Spinal cord (tissue), 10 donors: ENCODE measurements at places on chromosomes 2 and 18.

DNA sequence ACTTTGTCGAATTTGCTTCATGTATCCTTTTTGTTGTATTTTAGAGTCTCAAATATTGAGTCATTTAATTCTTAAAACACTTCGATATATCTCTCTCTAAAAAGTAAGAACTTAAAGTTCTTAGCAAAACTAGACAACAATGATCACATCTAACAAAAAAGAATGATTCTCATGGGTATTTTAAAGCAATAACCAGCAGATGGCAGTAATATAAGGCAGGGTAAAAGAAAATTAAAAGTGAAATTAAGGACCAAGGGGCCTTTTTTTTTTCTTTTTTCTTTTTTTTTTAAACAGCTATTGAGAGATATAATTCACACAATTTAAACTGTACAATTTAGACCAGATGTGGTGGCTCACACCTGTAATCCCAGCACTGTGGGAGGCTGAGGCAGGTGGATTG lies 9.9 kb upstream of the AOX1 start:
- DNase-seq = no peak
- H3K36me3 ChIP-seq = no peaks in the 10 kb centered on the region
- no peaks in the 10 kb centered on the region for H3K27me3 ChIP-seq
- H3K4me3 ChIP-seq = no peak overlapping the region
- H3K4me1 ChIP-seq = no peaks in the 10 kb centered on the region

- no peak overlapping the region for H3K4me3 ChIP-seq
- no peaks in the 10 kb centered on the region for H3K36me3 ChIP-seq
- DNase-seq = no peak
- no peaks in the 10 kb centered on the region for H3K27me3 ChIP-seq
- no peak overlapping the region for H3K27ac ChIP-seq
- no peaks in the 10 kb centered on the region for H3K4me1 ChIP-seq
Observed at GRCh38 chr2:204722691-204723090, 177.4 kb downstream of the PARD3B start.

DNA sequence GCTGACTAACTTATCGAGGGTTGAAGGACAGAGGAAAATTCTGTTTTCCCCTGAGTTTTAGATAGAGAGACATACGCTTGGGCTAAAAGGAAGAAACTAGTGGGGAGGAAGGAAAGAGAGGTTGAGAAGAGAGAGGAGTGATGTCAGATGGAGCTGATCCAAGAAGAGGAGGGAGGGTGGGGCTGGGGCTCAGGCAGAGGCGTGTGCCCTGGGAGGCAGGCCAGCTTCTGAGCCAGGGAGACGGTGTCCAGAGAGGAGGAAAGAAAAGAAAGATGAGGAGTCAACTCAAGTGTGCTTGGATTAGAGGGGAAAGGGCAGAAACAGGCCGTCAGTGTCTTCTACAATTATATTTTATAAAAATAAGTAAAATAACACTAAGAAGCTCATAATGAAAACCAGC lies 56.2 kb downstream of the EMILIN2 start:
- DNase-seq = peak; percentile 50
- peak overlapping the region; percentile 85 for H3K27ac ChIP-seq
- no peak overlapping the region for H3K4me3 ChIP-seq
- peaks cover 12% of the 10 kb centered on the region for H3K27me3 ChIP-seq

- H3K36me3 ChIP-seq = no peaks in the 10 kb centered on the region
- H3K27me3 ChIP-seq = no peaks in the 10 kb centered on the region
- no peak overlapping the region for H3K4me3 ChIP-seq
- no peak overlapping the region for H3K27ac ChIP-seq
- no peaks in the 10 kb centered on the region for H3K4me1 ChIP-seq
Observed at GRCh38 chr2:160051371-160051800, 11.0 kb downstream of the PLA2R1 start.

GRCh38 chr2:54261537-54261936 lies 5.5 kb upstream of the TSPYL6 start:
- no peak for DNase-seq
- no peak overlapping the region for H3K4me3 ChIP-seq
- H3K27ac ChIP-seq = peak overlapping the region; percentile 54
- H3K4me1 ChIP-seq = no peaks in the 10 kb centered on the region
- H3K36me3 ChIP-seq = no peaks in the 10 kb centered on the region

- DNase-seq = no peak
- H3K27me3 ChIP-seq = no peaks in the 10 kb centered on the region
- H3K36me3 ChIP-seq = no peaks in the 10 kb centered on the region
- no peaks in the 10 kb centered on the region for H3K4me1 ChIP-seq
Observed at GRCh38 chr2:176212276-176212675, 23.8 kb downstream of the HOXD1 start.

DNA sequence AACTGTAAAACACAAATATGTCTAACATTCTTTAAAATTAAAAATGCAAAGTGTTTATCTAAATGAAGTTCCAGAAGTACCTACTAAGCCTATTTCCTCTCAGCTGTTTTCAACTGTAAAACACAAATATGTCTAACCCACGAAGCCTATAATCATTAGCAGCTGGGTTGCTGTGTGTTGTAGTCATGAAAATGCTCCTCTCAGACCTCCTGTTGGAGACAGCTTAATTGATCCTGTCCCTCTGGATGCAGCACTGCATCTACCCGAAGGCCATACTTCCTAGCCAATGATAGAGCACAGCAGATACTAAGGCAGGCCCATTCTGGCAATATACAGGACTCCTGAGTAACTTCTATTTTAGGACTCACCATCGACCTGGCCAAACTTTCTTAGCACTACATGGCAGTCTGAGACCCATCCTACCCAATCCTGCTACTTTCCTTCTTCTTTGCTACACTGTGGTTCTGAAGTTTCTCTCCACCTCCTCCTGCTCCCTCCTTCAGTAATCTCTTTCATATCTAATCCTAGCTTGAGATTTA lies 92.5 kb upstream of the RBBP8 start:
- H3K4me3 ChIP-seq = no peak overlapping the region
- no peak overlapping the region for H3K27ac ChIP-seq
- no peaks in the 10 kb centered on the region for H3K4me1 ChIP-seq
- DNase-seq = no peak
- no peaks in the 10 kb centered on the region for H3K36me3 ChIP-seq
- no peaks in the 10 kb centered on the region for H3K27me3 ChIP-seq

DNA sequence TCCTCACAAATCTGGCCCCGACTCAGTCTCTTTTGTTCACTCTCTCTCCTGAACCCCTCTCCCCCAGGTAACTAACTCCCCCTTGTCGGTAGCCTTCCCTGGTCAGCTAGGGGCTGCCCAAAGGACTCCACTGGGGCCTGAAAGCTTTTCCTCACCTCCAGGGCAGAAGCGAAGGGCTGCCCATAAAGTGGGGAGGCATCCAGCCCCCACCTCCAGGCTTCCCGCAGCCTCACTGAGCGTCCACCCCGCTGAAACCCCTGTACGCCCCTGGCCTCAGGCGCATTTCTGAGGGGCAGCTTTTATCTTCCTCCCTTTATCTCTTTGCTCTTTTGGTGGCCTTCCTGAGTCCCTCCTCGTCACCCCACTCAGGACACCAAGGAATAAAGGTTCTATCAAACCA lies 249.3 kb downstream of the CYP26B1 start:
- H3K4me3 ChIP-seq = no peak overlapping the region
- no peaks in the 10 kb centered on the region for H3K27me3 ChIP-seq
- H3K4me1 ChIP-seq = no peaks in the 10 kb centered on the region
- no peaks in the 10 kb centered on the region for H3K36me3 ChIP-seq
- no peak overlapping the region for H3K27ac ChIP-seq

GRCh38 chr2:162795312-162795711 lies 43.3 kb downstream of the KCNH7 start:
- no peak for DNase-seq
- no peak overlapping the region for H3K27ac ChIP-seq
- H3K4me1 ChIP-seq = no peaks in the 10 kb centered on the region

DNA sequence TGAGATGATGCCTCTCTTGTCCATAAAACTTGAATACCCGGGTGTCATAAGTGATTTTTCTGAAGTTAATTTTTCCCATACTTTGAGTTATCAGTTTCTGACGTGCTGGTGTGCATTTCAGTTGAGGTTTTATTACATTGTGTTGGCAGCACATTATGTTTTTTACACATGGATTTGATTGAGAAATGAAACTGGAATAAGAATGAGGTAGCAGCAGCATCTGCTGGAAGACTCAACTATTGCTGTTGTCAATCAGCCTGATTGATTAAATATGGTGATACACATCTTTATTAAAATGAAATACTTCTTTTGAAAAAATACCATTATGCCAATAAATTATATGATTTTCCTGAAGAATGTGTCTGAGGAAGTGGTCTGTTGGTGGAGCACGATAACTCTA lies 60.5 kb downstream of the INSIG2 start:
- H3K36me3 ChIP-seq = no peaks in the 10 kb centered on the region
- H3K4me1 ChIP-seq = no peaks in the 10 kb centered on the region
- no peak for DNase-seq
- no peak overlapping the region for H3K4me3 ChIP-seq
- H3K27me3 ChIP-seq = no peaks in the 10 kb centered on the region

GRCh38 chr2:137185378-137186078 lies 420.2 kb downstream of the THSD7B start:
- no peaks in the 10 kb centered on the region for H3K4me1 ChIP-seq
- no peak overlapping the region for H3K4me3 ChIP-seq
- no peaks in the 10 kb centered on the region for H3K27me3 ChIP-seq
- no peak overlapping the region for H3K27ac ChIP-seq
- DNase-seq = no peak
- H3K36me3 ChIP-seq = no peaks in the 10 kb centered on the region

DNA sequence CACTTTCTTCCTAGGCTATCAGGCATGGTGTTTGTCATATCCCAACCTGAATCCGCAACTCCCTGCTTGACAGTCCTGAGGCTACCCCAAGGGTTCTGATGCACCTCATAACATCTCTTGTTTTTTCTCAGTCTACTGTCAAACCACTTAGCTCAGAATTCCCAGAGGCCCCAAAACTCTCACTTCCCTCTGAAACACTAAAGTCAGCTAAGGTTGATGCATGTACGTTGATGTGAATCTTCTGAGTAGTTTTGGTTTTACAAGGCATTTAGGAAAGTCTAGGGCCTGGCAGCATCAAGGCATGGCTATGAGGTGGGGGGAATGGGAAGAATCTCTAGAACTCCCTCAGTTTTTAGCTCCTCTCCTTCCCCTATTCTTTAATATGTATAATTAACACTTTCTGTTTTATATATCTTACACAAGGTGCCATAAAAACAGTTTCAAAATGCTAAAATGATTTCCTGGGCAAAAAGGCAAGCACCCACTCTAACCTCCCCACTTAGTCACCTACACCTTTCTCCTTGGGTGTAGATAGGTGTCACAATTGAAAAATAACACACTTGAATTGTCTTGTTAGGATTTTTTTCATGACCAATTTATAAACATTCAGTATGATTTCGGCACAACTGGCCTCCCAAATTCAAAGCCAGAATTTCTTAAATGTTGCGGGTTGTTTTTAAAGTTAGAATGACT lies 71.4 kb upstream of the TANK start:
- H3K4me1 ChIP-seq = no peaks in the 10 kb centered on the region
- H3K27me3 ChIP-seq = no peaks in the 10 kb centered on the region
- DNase-seq = no peak
- no peak overlapping the region for H3K27ac ChIP-seq

- no peaks in the 10 kb centered on the region for H3K27me3 ChIP-seq
- H3K27ac ChIP-seq = peak overlapping the region; percentile 70
- DNase-seq = no peak
Observed at GRCh38 chr18:10060469-10060782, 146.6 kb downstream of the VAPA start.

- no peaks in the 10 kb centered on the region for H3K27me3 ChIP-seq
- H3K27ac ChIP-seq = no peak overlapping the region
- no peak overlapping the region for H3K4me3 ChIP-seq
Observed at GRCh38 chr2:228507231-228507824, 325.8 kb upstream of the SPHKAP start.

GRCh38 chr18:74626049-74626874 lies 28.6 kb downstream of the ZNF407 start:
- DNase-seq = no peak
- H3K36me3 ChIP-seq = no peaks in the 10 kb centered on the region
- H3K27ac ChIP-seq = no peak overlapping the region
- H3K4me3 ChIP-seq = no peak overlapping the region
- H3K4me1 ChIP-seq = no peaks in the 10 kb centered on the region

DNA sequence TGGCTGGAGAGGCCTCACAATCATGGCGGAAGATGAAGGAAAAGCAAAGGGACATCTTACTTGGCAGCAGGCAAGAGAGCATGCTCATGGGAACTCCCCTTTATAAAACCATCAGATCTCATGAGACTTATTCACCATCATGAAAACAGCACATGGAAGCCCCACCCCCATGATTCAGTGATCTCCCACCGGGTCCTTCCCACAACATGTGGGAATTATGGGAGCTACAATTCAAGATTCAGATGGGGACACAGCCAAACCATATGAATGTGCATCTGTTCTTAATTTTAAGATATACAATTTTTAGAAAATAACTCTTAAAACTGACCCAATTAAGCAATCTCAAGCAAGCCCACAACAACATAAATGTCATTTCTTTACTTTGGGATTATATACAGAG lies 12.6 kb downstream of the C18orf63 start:
- H3K27ac ChIP-seq = no peak overlapping the region
- DNase-seq = no peak
- no peak overlapping the region for H3K4me3 ChIP-seq
- no peaks in the 10 kb centered on the region for H3K27me3 ChIP-seq

DNA sequence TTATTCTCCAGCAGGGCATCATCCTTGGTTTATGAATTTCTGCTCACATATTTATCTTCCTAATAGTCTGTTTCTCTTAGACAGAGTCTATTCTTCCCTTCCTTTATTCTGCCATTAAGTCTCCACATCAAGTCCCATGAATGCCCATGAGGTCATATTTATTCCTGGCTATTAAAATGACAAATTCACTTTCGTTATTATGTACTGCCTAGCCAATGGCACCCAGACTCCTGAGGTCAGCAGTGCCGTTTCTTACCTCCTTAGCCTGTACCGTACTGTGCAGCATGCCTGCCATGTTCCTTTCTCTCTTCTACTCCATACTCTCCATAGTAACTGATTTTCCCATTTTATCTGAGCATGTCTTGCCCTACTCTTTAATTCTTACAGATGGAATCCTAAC lies 82.3 kb upstream of the SPTBN1 start:
- no peaks in the 10 kb centered on the region for H3K27me3 ChIP-seq
- peaks cover 16% of the 10 kb centered on the region for H3K4me1 ChIP-seq
- H3K4me3 ChIP-seq = no peak overlapping the region
- no peak for DNase-seq
- H3K36me3 ChIP-seq = no peaks in the 10 kb centered on the region

DNA sequence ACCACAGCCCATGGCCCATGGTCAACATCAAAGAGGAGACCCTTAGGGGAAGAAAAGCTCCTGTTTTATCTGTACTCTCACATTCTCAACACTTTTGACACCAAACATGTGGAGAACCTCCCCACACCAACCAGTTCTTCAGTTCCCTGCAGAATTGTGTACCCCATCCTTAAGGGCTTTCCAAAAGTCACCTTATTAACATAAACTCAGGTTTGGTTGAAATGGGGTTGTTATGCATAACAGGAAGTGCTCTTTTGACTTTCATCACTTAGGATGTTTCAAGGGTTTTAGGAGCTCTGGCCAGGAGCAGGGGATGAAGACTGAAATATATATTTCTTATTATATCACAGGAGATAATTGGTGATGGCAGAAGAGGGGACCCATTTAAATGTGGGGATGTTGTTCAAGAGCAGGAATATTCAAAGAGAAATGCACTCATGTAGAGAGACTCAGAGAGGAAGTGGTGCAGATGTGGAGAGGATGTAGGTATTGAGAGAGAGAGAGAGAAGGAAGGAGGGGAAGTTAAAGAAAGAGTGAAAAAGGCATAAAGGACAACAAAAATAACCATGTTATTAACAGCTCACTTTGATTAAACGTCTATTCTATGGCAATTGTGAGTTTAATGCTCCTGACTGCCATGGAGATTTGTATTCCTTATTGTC lies 35.2 kb downstream of the SP140L start:
- H3K27ac ChIP-seq = no peak overlapping the region
- no peak for DNase-seq
- no peaks in the 10 kb centered on the region for H3K4me1 ChIP-seq
- H3K27me3 ChIP-seq = no peaks in the 10 kb centered on the region
- no peaks in the 10 kb centered on the region for H3K36me3 ChIP-seq
